ENCODE measurements at places on chromosomes 5 and 9.

DNA sequence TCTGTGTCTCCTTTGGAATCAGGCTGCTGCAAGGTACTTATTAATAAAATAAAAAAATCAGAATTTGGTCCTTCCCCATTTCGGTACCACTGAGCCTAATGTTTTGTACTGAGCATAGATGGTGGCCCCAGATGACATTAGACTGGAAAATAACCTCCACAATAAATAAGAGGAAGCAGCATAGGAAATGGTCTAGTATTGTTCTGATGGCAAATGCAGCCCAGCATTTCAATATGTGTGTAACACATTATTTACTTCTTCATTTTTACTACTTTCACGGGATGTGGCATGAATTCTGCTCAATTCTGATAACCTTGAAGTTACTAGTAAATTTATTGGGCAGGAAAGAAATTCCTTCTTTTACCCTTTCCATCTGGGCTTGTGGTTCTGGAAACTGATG lies 295.6 kb downstream of the ADGRV1 start:
- DNase-seq = no peak

DNA sequence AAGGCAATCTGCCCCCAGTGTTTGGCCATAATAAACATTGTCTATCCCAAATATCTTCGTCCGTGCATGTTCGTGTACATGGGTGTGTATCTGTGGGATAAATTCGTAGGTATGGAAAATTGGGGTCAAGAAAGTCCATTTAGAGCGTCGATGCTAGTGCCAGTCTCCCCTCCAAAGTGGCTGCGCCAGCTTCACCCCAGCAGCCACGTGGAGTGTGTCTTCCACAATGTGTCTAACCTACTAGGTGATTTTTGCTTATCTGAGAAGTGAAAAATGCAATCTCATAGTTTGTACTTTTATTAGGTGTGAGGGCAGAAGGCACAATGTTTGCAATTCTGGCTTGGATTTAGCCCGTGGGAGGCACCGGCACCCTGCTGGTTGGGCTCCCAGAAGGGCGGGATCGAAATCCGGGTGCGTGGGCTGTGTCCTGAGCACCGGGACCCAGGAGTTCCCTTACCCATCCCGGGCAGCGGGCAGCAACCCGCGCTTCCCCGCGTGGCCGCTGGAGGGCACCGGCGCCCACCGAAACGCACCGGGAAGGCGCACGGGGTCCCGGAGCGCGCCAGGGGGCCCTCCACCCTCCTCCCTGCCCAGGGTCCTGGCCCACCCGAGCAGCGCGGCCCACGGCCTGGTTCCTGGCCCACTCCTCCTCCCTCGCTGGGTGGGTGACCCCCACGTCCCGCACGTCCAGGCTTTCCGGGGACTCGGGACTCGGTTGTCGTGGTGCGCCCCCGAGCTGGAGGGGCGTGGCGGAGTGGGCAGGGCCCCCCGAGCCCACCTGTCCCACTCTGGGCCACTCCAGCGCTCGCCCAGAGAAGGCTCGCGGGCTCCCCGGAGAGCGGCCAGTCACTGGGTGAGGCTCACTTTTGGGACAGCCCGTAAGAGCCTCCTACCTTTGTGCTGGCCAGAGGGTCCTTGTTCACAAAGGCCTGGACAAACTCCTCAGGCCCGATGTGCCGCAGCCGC lies 55.4 kb upstream of the RNF130 start:
- peak; percentile 18 for DNase-seq

DNA sequence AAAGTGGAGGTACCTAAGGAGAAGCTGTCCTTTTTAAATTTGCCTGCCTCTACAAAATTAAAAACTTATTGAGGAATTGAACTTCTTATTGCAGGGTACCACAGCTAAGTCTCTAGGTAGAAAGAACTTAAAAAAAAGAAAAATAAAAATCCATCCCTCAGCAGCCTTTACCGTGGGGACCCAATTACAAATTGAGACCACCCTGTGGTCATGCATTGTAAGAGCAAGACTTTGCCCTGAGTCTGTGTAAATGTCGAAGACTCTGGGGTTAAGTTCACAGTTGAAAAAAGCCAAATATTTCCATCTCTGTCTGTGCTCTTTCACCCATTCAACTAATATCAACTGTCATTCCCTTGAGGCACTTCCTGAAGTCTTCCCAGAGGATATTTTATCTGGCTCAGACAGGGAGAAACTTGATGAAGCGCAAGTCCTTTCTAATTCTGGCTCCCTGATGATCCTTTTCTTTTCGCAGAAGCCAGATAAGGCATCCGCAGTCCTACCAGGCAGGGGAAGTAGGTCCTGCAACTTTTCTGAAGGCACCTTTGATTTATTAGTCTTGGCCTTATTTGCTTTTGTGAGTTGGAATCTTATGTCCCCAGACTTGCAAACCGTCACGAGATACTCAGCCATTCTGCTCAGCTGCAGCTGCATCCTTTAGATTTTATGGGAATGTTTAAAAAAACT lies 323.8 kb upstream of the WWC1 start:
- no peak for DNase-seq

DNA sequence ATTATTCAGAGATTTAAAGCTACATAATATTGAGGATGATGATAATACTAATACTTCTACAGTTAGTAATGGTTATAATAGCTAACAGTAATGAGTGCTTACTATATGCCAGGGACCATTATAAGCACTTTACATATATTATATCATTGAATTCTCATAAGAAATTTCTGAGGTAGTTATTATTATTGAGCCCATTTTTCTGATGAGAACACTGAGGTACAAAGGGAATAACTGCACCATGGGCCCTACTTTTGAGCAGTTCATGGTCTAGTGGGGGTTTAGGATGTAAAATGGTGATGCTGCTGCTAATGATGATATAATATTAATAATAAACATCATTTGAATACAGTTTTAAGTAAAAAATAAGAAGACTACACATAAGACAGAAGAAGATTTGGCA lies 64.2 kb upstream of the SPDL1 start:
- DNase-seq = no peak

GRCh38 chr5:90161414-90161813 lies 248.1 kb downstream of the CETN3 start:
- DNase-seq = no peak

DNA sequence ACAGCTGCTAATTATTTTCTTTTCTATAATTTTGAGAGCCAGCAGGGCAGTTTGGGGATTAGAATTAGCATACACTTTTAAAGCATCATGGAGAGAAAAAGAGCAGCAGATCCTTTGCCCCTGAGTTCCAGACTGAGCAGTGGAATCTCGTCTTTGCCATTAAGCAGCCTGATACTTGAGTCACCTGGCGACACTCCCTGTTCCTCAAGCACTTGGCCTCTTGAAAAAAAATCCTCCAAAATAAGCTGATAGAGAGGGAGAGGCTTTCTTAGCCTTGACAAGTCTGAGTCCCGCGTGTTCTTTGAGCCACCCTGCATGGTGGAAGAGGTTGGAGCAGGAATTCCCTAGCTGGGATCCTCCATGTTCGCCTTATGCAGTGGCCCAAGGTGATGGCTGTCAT lies 398.3 kb downstream of the IRX2 start:
- DNase-seq = no peak

GRCh38 chr5:101102506-101102905 lies 199.4 kb upstream of the ST8SIA4 start:
- DNase-seq = no peak

DNA sequence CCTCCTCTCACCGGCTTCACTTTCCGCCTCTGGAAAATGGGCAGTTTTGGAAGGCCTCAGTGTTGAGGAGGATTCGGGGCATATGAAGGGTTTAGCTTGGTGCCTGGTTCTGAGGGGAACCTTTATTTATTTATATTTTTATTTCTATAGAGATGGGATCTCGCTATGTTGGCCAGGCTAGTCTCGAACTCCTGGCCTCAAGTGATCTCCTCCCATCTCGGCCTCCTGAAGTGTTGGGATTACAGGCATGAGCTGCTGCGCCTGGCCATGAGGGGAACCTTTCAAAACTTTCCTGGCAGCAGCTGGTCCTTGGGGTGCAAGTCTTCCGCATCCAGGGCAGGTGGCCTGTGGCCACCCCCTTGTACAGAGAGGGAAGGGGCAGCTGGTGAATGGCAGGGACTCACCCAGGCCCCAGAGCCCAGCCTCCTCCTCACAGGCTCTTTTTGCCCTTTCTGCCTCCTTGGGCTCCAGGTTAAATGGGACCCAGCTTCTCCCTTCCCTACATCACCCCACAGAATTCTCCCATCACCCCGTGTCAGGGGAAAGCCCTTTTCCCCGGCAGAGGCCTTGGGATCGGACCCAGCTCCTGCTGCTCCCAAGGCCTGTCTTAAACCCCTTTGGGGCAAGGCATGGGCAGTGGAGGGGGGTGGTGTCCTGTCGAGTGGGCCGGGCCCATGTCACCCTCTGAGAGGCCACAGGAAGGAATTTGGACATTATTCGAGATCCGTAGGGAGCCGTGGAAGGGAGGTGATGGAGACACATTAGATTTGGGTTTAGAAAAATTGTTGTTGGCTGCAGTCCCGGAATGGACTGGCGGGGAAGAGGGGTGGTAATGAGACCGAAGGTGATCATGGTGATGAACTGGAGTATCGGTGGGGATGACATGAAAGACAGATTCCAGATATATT lies 5.9 kb downstream of the NCS1 start:
- DNase-seq = no peak

DNA sequence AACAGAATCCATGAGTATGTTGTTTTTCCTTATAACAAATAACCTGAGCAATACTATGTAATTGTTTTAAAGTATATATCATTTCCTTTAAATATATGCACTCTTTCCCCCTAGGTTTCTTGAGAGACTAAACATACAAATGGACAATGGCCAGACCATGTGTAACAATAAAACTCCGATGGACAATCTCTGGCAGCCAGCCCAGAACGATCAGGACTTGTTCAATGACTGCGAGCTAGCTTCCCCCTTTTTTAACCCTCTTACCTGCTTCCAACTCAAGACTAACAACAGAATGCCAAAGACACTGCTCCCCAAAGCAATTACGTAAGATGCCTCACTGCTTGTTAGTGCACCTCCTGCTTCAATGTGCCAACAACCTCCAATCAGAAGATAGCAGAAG lies 94.9 kb downstream of the HTR4 start:
- DNase-seq = no peak

DNA sequence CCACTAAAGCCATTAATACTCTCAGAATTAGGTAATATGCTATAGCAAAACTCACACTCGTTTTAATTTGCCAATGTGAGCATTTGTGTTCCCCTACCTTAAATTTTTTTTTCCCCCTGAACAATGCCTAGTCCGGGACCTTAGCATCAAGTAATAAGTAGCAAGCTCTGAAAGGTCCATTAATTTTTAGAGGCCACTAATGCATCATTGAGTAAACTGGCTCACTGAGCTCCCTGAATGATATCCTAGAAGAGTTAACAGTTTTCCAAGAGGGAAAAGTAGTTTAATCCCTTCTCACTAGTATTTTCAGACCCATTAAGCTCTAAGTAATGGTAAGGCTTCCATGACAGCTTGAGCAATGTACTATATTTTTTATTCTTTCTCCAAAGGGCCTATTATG lies 242.2 kb downstream of the MAT2B start:
- DNase-seq = no peak

DNA sequence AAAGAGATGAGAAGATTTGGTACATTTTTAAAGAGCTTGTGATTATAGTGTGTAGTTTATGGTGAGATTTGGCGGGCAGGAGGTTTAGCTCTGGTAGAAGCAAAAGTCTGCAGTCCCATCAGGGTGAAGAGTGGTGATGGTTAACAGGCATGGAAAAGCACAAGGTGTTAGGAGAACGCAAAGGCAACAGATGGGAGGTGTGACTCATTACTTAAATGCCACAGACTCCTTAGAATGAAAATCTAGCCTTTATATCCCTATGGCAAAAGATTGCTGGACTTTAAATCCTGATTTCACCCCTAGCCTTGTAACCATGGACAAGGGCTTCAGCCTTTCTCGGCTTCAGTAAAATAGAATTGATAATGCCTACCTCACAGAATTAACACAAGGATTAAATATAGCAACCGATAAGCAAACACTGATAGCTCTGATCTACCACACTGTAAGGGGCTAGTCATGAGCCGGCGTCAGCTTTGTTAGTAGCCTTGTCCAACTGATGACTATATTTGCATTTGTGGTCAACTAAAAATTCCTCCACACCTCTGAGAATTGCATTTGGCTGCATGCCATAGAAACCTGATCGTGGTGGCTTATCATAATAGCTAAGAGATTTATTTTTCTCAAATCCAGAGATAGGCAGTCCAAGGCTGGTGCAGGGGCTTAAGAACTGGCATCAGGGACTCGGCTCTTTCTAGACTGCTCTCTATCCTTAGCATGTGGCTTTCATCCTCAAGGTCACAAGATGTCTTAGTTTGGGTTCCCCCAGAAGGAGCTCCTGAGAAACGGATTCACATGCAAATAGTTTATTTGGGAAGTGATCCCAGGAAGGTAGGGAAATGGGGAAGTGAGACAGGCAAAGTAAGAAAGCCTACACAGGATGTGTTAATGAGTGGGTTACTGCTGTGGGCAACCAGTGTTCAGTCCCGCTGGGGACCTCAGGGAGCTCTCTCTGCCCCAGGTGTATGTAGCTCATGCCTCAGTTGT lies 19.6 kb downstream of the MFAP3 start:
- no peak for DNase-seq

DNA sequence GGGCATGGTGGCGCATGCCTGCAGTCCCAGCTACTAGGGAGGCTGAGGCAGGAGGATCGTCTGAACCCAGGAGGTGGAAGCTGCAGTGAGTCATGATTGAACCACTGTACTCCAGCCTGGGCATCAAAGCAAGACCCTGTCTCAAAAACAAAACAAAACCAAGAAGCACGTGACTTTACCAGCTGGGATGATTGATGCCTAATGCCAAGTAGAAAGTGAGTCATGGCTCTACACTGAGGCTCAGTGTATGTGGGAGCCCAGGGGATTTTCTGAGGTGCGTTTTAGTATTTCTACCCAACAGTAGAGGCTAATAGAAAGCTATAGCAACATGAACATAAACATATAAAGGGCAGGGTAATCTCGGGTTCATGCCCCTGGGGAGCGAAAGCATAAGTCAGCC lies 13.9 kb upstream of the BRD3OS start:
- no peak for DNase-seq

- DNase-seq = no peak
Observed at GRCh38 chr5:149719666-149720065, 10.4 kb upstream of the PPARGC1B start.

DNA sequence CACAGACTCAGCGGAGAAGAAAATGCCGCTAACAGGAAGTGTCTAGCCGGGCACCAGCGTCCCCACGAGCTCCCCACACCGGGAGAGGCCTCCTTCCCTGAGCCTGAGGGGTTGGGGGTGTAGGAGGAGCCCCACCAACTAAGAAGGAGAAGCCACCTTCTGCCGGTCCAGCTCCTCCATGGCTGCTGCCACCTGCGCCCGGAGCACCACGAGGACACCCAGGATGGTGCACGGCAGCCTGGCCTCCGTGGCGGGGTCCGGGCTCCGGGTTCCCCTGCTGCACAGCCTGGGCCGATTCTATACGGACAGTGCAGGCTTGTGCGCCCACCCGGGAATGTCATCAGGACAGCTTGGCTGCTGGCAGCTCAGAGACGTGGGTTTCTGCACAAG lies 297 bp downstream of the LCN8 start:
- no peak for DNase-seq

DNA sequence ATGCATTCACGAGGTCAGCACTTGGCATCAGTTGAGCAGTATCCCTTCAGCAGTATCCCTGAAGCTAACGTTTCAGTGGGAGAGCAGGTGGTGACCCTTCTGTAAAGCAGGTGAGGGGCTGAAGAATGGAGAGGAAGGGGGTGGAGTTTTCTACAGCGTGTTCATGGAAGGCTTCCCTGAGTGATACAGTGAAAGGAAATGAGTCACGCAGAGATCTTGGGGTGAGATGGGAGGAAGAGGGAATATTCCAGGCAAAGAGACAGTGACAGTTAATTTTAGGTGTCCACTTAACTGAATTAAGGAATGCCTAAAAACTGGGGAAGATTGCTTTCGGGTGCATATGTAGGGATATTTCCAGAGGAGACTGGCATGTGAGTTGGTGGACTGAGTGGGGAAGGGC lies 25.7 kb downstream of the TAS2R1 start:
- no peak for DNase-seq

Measured in stimulated activated CD4-positive, alpha-beta T cell treated with anti-CD3 and anti-CD28 coated beads, Interleukin-4, amount 100 ng/mL, for 24 hours (primary cell).